ENCODE measurements at places on chromosomes 3 and 15.

DNA sequence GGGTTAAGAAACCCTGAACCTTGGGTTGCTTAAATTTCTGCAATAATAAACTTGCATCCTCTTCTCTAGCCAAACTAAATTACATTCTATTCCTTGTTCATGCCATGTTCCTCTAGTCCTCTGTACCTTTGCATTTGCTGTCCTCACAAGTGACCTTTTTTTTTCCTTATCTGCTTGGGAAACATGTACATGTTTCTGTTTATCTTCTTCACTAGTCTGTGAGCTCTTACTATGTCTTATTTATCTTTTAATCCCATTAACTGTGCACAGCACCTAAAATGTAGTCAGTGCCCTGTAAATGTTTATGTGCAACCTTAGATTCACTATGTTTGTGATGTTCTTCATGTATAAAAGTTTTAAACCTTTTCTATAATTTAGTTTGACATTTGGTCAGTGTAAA lies 61.9 kb downstream of the REC114 start:
- DNase-seq: no peak

DNA sequence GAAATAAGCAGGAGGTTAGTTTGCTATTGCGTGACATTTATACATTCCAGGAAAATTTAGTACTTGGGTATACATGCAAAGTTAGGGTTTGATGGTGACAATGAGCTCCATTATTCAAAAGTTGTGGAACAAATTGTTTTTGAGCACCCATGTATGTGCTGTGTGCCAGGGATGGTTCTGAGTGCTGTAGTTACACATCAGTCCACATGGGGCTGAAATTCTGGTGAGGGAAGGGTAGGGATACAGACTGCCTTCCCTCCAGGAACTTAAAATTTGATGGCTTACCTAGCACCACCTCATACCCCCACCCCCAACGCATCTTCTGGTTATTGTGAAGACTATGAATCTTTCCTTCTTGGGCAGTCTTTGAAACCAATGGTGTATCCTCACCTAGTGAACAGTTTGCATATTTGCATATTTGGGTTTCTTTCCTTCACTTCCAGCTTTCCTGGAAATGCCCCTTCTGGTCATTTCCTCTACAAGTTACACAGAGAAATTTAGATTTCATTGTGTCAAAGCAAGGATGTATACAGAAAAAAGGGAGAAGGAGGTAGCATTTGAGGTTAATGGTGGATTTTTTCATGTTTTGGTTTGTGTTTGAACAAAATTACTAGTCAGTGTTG lies 222.0 kb upstream of the IL12A start:
- DNase-seq: no peak

- DNase-seq: no peak
These were observed 6.3 kb downstream of the GORASP1 start for GRCh38 chr3:39101022-39101689.

DNA sequence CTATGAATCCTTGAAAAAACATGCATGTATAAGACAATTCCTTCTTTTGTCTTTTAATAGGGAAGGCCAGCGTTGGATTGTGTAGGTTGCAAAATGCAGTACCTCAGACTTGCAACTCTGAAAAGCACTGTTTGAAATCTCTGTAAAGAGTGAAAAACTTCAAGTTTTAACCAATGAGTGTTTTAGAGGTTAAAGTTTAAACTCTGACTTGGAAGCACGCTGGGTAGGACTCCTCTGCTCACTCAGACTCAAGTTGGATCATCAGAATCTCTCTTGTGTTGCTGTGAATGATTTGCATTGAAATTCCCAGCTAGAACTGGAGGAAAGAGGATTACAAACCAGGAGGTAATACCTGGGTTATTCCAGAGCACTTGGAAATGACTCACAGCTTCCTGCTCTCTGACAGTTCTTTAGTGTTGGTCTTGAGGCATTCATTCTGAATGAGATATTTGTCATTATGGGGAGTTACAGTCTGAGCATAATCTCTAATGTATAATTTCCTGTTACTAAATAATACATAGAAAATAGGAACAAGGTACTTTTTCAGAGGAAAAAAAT lies 49.1 kb downstream of the PLS1 start:
- DNase-seq: no peak

- no peak for DNase-seq
These were observed 34.1 kb upstream of the ATG7 start for GRCh38 chr3:11238060-11238459.

DNA sequence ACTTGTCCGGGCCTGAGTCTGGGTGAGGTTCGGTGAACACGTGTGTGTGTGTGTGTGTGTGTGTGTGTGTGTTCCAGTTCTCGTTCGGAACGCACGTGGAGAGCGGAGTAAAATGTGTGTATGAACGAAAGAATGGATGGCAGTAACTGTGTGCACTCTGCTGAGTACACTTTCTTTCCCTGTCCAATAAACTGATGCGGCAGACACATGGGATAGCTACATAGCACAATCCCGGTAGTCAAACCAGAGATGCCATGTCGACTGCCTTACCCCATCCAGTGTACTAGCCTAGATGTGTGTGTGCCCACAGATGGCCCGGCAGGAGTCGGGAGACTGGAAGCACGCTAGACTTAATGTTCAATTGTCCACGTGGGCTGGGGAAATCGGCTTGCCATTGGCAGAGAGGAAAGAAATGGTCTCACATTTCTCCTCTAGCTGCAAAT lies 507 bp upstream of the GOLIM4 start:
- DNase-seq: no peak

GRCh38 chr15:98746375-98747155 lies 98.2 kb downstream of the IGF1R start:
- no peak for DNase-seq

GRCh38 chr3:178536211-178537079 lies at the start of gene KCNMB2:
KCNMB2 (plus strand) TSS chr3:178536436.
- no peak for DNase-seq

DNA sequence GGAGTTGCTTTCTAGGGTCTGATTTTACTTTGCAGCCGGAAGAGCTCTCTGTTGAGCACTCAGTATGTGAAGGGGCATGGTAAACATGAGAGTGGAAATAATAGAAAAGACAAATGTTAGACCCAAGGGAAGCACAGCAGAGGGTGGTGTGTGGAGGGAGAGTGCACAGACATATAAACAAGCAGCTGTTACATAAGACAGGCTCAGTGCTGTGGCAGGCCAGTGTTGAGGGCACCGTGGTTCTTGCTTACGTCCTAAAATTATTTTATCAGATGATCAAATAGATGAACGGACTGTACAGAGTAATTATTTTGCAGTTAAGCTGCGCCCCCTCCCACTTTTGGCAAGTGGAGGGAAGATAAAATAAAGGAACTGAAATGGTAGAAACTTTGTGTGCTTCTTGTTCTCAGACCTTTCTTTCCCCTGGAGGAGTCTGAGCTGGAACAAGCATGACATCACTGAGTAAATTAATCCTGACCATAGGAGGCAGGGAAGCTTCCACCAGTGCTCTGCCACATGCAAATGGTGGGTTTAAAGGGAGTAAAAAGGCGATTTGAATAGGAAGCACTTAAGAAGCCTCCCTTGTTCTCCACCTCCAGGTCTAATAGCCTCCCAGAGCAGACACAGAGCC lies 205.6 kb downstream of the IL20RB start:
- no peak for DNase-seq

DNA sequence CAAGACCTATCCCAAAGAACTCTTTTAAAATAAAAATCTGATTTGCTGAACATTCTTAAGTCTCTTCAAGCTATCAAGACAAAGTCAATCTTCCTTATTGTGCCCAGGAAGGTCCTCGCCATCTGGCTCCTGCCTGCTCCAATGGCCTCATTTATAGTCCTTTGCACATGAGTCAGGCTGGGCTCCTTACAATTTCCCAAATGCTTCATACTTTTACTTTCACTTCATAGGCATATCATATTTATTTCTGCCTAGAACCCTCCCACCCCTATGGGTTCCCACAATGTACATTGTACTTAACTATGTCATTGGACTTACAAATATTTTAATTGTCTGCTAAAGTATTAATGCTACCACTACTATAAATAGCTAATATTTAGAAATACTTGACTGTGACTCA lies 9.1 kb downstream of the THRB start:
- no peak for DNase-seq

- DNase-seq: no peak
These were observed 92.5 kb downstream of the ADAMTS9 start for GRCh38 chr3:64595253-64595694.

DNA sequence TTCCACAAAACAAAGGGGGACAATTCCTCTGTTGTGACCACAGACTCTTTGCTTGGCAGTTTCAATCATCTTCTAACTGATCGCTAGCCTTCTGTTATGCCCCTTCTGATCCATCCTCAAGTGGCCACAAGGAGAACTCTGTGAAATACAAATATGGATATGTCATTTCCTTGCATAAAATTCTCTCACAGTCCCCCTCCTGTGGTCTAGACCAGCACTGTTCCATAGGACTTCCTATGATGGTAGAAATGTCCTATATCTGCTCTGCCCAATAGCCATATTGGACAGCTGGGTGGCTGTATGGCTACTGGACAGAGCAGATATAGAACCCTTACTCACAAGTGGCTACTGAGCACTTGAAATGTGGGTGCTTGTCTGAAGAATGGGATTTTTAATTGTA lies 25.9 kb upstream of the SNRK start:
- DNase-seq: no peak

- no peak for DNase-seq
These were observed 2.2 kb downstream of the AADAC start for GRCh38 chr3:151816091-151816604.

GRCh38 chr3:32872487-32873382 lies 54.9 kb downstream of the TRIM71 start:
- no peak for DNase-seq

DNA sequence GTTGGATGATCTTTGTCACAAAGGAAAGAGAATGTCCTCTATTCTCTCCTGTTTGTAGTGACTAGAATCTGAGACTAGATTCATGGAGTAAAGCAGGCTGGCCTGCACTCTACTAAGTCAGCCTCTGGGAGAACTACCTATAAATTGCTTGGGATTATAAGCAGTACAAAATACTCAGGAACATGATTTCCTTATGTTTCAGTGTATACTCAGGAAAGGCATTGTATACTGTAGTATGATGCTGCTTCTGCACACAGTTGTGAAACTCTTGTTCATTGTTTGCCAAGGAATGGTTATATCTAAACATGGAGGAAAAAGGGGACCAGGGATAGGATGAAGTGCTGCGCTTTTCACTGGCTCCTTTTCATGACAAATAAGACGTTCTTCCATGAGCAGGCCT lies 49.2 kb downstream of the OXSR1 start:
- no peak for DNase-seq

- DNase-seq: no peak
These were observed 110.6 kb upstream of the MEF2A start for GRCh38 chr15:99454941-99455788.

DNA sequence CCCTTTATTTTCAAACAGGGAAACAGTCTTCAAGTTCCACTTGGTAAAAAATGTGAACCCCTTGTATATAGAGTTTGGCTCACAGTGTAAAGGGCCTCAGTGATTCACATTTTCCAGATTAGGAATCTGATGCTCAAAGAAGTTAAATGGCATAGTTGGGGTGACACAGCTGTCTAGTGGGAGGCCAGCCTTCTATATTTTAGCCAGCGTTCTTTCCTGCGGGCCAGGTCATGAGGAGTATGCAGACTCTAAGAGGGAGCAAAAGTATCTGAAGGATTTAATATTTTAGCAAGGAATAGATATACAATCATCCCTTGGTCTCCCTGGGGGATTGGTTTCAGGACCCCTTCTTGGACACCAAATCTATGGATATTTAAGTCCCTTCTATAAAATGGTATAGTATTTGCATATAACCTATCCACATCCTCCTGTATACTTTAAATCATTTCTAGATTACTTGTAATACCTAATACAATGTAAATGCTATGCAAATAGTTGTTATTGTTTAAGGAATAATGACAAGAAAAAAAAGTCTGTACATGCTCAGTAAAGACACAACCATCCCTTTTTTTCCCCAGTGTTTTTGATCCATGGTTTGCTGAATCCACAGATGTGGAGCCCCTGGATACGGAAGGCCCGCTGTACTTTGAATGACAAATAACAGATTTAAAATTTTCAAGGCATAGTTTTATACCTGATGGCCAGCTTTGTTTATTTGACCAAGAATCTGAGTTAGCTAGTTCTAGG lies 7.0 kb downstream of the B2M start:
- no peak for DNase-seq

GRCh38 chr3:156742401-156742800 lies 68.0 kb downstream of the TIPARP start:
- no peak for DNase-seq

DNA sequence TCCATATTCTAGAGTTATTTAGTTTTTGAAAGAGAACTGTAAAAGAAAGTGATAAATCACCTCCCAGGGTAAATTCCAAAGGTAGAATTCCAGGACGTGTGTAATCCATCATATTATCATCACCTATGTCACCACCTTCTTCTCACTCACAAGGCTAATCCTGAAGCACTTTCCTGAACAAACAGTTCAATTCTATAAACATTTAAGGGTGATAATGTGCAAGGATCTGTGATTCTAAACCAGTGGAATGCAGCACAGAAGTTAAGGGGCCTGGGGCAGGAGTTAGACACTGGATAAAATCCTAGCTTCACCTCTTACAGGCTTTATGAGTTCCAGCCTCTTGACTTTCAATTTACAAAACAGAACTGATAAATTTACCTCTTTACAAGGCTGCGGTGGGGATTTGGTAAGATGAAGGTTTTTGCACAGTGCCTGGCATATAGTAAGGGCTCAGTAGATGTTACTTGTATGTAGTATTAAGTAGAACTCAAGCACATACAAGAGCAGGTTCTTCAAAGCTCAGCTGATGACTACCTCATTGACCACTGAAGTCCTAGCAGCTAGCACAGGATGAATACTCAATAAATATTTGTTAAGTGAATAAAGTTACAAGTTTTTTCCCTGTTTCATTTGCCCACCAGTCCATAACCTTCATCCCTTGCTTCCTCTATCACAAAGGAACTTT lies 47.3 kb upstream of the CCDC80 start:
- no peak for DNase-seq

- no peak for DNase-seq
These were observed 61.7 kb upstream of the VGLL3 start for GRCh38 chr3:87052499-87053260.

GRCh38 chr15:67815036-67815592 lies 10.2 kb upstream of the SKOR1 start:
- no peak for DNase-seq

Measured in stimulated activated CD4-positive, alpha-beta T cell treated with anti-CD3 and anti-CD28 coated beads, Interleukin-15, amount 100 ng/mL, for 1 hour (primary cell).